ENCODE measurements at places on chromosomes 7 and 10.

- no peak for DNase-seq
Measured at GRCh38 chr10:116182426-116182825, 90.6 kb downstream of the GFRA1 start.

DNA sequence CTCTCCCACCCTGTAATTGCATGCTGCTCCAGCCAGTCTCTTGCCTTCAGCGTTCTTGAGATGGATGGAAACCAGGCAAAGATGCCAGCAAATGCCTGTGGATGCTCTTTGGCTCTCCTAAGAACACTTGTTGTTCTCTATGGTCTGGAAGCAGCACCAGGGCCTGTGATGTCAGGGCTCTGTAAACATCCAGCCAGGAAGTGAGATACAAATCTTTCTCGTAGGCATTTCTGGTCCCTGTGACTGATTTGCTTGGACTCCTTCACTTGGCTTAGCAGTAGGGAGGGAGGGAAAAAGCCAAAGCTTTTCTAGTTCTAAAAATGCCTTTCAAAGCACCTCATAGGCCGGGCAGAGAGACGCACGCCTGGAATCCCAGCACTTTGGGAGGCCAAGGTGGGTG, 201.3 kb downstream of the REEP3 start:
- no peak for DNase-seq

GRCh38 chr7:142298627-142299026, 40.8 kb upstream of the PRSS58 start:
- no peak for DNase-seq

- DNase-seq = no peak
Measured at GRCh38 chr7:29445736-29446135, 117.9 kb upstream of the PRR15 start.

DNA sequence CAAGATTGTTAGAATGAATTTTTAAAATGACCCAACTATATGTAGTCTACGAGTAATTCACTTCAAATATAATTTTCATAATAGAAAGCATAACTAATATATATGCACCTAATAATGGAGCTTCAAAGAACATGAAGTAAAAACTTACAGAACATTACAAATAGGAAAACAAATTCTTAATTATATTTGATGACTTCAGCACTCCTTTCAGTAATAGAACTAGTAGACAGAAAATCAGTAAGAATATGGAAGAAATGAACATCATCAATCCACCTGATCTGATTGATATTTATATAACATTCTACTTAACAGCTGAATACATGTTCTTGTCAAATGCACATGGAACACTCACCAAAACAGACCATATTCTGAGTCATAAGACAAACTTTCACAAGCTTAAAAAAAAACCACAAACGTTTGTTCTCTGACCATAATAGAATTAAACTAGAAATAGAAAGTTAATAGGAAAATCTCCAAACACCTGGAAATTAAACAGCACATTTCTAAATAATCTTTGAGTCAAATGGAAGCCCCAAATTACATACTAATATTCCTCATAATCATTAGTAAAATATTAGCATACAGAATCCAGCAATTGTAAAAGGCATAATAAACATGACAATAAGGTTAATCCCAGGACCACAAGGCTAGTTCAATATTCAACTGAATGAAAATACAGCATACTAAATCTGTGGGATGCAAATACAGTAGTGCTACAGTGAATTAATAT, 48.0 kb downstream of the BRAF start:
- no peak for DNase-seq

Data from upper lobe of right lung (tissue), 1 donor.